ENCODE measurements at places on chromosomes 5 and 9.

- DNase-seq: no peak
Measured at GRCh38 chr9:81673310-81673709, 16.0 kb downstream of the TLE1 start.

- peak; percentile 28 for DNase-seq
Measured at GRCh38 chr9:99231711-99232110, 9.6 kb downstream of the SEC61B start.

DNA sequence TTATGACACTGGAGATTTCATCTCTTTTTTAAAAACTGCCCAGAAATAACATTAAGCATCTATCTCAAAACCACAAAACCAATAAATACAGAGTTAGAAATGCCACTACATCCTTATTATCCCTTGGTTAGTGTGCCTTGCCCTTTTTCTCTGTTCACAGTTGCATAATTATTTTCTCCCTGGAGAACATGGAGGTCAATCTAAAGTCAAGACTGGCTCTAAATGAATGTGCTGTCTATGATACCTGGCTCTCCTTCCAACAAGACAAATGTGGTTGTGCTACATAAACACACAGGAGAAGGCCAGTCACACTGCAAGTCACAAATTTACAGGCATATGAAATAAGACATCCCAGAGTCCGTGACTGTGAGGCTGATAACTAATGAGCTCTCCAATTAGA lies 2.8 kb downstream of the FBN2 start:
- no peak for DNase-seq

DNA sequence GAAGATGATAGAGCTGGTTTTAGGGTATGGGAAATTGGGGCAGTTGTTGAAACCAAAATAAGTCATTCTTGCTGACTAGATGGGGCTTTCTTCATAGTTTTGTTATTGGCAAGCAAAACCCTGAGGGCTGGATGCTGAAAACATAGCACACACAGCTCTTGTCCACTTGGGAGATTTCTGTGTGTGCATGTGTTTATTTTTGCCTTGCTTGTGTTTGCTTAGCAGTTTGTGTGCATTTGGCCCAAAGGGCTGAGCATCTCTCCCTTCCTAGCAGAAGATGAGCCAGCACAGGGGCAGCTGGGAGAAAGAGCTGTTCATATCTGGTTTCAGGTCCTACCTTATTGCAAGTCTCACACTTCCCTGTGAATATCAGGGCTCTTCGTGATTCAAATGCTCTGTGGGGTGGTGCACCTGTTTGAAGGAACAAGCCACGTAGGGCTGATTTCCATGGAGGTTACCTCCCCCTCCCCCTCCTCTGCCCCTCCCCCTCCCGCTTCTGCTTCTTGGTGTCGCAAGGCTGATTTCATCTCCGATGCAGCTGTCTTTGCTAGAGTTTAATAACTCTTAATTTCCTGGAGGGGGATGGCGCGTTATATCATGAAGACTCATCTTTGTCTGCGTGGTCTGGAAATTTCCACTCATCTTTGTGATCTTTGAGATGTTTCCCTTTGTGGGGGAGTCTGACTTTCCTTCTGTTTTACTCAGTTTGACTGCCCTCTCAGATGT lies 296.5 kb downstream of the ARHGAP26 start:
- DNase-seq: peak; percentile 3

- DNase-seq: no peak
Measured at GRCh38 chr5:88682131-88682530, 200.9 kb downstream of the MEF2C start.

DNA sequence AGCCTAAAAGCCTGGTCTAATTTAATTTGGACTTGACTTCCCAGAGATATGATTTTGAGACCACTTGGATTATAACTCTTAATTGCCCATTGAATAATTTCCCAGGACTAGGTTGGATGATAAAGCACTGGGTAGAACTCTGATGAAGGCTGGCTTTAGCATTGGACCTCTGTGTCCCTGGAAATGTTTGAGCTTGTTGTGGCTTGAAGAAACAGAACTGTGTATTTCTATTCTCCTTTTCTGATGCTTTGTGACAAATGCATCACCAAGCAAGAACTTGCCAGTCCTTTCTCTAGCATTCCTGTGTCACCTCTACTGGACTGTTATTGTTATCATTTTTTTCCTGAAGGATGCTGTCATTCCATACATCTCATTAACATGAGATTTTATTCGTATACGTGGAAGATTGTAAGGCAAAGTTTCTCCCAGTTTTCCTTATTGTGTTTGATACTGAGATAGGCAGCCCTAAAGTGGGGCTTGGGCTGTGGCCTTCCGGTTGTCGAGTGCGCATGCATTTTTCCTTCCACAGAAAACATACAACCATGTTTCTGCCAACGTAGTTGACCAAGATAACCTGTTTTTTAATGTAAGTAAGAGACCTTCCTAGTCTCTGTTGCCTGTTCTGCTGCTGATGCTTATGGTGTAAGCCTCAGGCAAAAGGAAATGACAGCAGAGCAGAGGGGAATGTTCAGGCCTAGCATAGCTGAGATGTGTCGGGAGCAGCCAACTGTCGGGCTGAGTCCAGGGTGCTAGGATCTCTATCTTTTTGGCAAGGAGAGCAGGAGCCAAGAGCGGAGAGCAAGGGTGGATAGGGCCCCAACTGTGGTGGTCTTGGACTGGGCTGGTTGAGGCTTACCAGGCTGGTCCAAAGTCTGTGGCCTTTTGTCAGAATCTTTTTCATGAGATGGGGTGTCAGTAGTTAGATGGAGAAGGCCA lies 2.3 kb downstream of the NTRK2 start:
- no peak for DNase-seq

DNA sequence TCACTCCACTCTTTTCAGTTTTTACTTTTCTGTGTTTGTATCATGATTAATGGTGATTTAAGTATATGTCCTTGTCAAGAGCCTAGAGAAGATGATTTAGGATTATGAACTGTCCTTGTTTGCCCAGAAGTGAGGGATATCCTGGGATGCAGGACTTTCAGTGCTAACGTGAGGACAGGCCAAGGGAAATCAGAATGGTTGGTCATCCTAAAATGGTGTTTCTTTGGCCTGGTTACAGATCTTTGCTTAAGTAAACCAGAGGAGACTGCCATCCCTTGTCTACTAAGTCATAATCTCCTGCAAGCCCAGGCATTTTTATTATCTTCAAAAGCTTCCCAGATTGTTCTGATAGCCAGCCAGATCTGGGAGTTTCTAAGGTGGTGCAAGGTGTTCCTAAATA lies 22.3 kb upstream of the DPYSL3 start:
- DNase-seq: no peak

- no peak for DNase-seq
Measured at GRCh38 chr5:39197556-39197955, 21.8 kb downstream of the FYB1 start.

- no peak for DNase-seq
Measured at GRCh38 chr5:121698690-121699089, 153.0 kb upstream of the FTMT start.

GRCh38 chr5:16538006-16538405 lies 72.4 kb upstream of the ZNF622 start:
- no peak for DNase-seq

- DNase-seq: no peak
Measured at GRCh38 chr5:129746876-129747275, 1.0 kb upstream of the MINAR2 start.

- DNase-seq: no peak
Measured at GRCh38 chr5:2172471-2172870, 289.7 kb upstream of the IRX4 start.

DNA sequence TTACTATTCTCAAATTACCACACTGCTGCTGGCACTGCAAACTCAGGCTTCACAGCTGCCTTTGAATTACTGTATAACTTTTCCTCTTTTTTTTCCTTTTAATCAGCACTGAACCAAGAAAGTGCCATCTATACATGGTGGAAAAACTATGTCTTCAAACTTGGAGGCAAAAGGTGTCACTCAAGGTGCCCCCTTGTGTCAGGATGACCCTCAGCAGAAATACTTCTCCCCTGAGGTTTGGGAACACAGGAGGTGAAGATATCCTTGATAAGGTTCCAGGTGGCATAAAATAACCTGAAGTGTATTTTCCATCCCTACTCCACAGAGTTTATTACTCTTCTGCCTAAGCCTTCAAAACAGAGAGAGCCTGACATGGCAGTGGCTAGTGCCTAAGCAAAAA lies 14.5 kb downstream of the FRMD3 start:
- DNase-seq: no peak

Data from stimulated activated naive B cell treated with anti-CD40 and anti-IgM and Interleukin-4, amounts not matched to agents 10 μg/mL and 1 μg/mL and 100 μg/mL, for 72 hours (primary cell).